ENCODE measurements at places on chromosomes 3 and 15.

- no peak for DNase-seq
Observed at GRCh38 chr3:124972457-124972856, 37.9 kb upstream of the MUC13 start.

- no peak for DNase-seq
Observed at GRCh38 chr3:193783166-193783896, 190.3 kb downstream of the OPA1 start.

GRCh38 chr3:52774066-52774713, 3.2 kb upstream of the ITIH1 start:
- no peak for DNase-seq

GRCh38 chr3:130934442-130935089, 40.7 kb downstream of the ATP2C1 start:
- no peak for DNase-seq

GRCh38 chr3:72144773-72145505, 360.0 kb upstream of the PROK2 start:
- DNase-seq = no peak

- no peak for DNase-seq
Observed at GRCh38 chr15:88788816-88789215, 14.4 kb upstream of the ACAN start.

- DNase-seq = no peak
Observed at GRCh38 chr3:72483554-72484104, 364.6 kb downstream of the SHQ1 start.

- DNase-seq = no peak
Observed at GRCh38 chr3:184791171-184791570, 20.8 kb upstream of the VPS8 start.
